ENCODE measurements at places on chromosomes 4 and X.
A peak's percentile ranks its signal among the peaks of the same experiment; 100 is the strongest.

DNA sequence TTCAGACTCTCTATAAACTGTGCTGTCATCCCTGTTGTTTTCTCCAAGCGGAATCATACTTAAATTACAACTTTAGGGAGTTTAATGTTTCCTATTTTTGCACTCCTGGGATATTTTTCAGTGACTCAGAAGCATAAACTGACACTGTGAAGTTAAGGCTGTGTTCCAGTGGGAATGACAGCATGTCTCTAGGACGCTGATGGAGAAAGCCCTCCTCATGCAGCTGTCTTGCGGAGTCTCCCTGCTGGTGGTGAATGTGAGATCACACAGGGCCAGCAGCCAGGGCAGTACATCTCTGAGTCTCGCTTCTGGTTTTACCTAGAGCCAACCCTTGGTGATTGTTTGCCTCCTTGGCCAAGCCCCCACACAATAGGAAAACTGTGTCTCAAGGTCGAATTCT is 53.3 kb downstream of the NFKB1 start:
- no peak for DNase-seq

GRCh38 chr4:175951794-175952193 is 113.8 kb upstream of the WDR17 start:
- no peak for DNase-seq

GRCh38 chr4:117434424-117434823 is 349.0 kb upstream of the TRAM1L1 start:
- no peak for DNase-seq

- DNase-seq, result no peak
These were observed 90.3 kb downstream of the JAKMIP1 start for GRCh38 chr4:6109842-6110560.

DNA sequence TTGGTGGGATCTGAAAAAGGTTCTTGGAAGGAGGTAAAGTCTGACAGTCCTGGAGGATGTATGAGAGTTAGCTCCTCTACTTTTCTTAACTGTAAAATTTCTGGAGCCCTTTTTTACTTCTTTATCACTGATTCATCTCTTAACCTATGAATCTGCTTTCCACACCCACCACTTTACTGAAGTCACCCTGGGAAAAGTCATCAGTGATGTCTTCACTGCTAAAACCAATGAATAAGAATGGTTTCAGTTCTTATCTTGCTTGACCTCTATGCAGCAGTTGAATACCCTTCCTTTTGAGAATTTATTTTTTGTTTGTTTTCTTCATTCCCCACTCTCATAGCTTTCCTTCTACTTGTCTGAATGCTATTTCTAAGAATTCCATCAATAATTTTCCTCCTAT is 80.0 kb downstream of the AREG start:
- DNase-seq, result no peak

- DNase-seq, result no peak
These were observed 10.7 kb upstream of the MPC1L start for GRCh38 chrX:40612511-40612910.

- DNase-seq, result no peak
These were observed 22.0 kb downstream of the PPEF2 start for GRCh38 chr4:75880278-75880677.

DNA sequence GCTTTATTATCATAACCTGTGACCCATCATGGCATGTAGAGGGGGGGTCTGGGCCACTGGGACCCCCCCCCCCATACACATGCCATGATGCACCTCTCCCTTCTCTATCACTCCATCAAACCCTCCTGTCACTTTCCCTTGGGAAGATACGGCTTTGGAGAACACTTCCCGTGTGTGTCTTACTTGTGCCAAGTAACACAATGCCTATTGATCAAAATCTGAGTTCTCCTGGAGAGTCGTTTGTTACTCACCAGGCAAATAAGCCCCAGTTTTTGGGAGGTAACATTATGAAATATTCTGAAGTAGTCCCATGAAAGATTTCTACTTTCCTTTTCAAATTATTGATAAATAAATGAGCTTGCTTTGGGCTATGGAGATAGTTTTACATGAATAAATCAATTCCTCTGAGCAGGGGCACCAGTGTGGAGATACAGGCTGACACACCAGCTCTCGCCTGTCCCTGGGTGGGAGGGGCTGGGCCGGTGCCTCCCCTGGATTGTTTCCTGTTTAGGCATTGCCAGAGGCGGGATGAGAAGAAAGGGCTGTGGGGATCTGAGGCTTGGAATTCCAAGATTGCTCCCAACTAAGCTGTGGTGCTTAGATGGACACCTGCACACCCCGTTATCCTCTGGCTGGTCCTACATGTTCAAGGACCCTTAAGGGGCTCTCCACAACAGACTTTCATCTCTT is 63.2 kb upstream of the WWC2 start:
- DNase-seq, result no peak

- no peak for DNase-seq
These were observed 255.1 kb upstream of the LDB2 start for GRCh38 chr4:17153572-17153971.

DNA sequence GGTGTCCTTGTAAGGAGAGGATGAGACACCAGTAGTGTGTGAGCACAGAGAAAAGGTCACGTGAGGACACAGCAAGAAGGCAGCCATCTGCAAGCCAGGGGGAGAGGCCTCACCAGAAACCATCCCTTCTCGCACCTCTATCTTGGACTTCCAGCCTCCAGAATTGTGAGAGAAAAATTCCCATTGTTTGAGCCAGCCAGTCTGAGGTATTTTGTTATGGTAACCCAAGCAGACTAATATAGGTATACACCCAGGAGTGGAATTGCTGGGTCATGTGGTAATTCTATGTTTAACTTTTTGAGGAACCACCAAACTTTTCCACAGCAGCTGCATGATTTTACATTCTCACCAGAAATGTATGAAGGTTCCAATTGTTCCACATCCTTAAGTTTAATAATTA is 25.6 kb downstream of the ZDHHC9 start:
- no peak for DNase-seq

GRCh38 chrX:10244915-10245622 is 88.3 kb downstream of the CLCN4 start:
- no peak for DNase-seq

GRCh38 chrX:42934020-42934726 is 156.2 kb upstream of the PPP1R2C start:
- peak; percentile 77 for DNase-seq

DNA sequence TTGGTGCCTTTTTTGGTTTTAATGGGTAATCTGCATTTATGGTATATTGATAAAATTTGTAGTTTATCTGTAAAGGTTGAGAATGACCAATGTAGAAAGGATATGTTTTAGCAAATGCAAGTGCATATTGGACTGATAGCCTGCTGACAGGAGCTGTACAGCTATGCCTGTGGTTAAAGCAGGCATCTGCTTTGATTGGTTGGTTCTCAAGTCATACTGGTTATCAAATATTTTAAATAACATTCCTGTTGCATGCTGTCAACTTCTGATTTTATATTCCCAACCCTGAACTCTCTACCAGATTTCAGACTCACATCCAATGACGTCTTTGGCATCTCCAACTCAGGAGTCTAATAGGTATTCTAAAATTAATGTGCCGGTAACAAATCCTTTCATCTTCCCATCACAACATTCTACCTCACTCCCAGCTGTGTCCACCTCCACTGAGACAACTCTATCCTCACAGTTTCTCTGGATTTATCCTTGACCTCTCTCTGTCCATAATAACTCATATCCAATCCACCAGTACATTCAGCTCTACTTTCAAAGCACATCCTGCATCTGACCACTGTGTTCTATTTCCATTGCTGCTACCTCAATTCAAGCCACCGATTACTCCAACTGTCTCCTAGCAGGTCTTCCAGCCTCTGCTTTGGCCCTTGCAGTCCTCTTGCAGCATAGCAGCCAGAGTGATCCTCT is 125.7 kb downstream of the CAMK2D start:
- DNase-seq, result no peak

DNA sequence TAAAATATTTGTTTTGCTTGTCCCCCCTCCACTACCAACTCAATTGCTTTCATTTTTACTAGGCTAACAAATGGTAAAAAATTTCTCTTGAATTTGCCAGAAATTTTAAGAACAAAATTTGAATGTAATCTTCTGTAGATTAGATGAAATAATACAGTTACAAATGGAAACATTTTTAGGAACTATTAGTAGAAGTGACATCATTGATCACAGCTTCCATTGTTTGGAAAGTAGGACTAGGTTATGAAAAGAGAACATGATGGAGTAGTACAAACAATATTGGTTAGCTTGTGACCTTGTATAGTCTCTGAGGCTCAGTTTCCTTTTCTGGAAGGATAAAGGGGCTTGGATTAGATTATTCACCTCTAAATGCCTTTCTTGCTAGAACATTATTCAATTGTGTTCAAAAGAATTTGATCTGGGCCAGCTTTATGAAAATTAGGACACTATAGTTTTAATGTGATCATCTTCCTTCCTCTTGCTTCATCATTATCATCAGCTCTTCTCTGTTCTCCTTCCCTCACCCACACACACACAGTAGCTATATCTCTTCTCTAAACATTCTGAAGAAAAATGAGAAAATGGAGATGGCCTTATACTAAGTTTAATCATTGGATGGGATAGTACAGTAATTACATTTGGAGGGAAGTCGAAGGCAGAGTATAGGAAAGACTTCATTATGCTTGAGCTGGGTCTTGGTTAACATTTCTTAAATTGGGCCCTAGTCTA is 9.9 kb downstream of the MTMR1 start:
- no peak for DNase-seq

GRCh38 chr4:5993876-5994811 is 24.1 kb downstream of the C4orf50 start:
- DNase-seq, result peak; percentile 35

- DNase-seq, result no peak
These were observed 36.9 kb downstream of the SULT1E1 start for GRCh38 chr4:69823048-69823447.

GRCh38 chr4:112898357-112899141 is 150.9 kb upstream of the ANK2 start:
- no peak for DNase-seq

GRCh38 chrX:133745349-133745748 is 240.0 kb downstream of the GPC3 start:
- DNase-seq, result no peak

DNA sequence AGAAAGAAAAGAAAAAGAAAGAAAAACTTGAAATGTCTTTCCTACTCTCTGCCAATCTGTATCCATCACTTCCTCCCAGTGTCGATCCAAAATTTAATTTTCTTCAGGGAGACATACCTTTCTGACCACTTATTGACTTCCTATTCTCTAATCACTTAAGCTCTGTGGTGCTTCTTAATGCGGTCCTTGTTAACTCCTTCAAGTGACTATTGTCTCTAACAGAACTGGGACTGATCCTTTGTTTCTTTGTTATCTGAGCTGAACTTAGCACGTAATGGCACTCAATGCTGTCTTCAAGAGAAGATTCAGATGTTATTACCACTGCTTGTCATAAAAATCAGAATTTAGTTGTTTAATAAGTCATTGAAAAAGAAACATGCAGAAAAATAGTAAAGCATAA is 31.2 kb downstream of the LARP7 start:
- no peak for DNase-seq

GRCh38 chr4:25180524-25181131 is 20.4 kb upstream of the SEPSECS start:
- DNase-seq, result no peak

DNA sequence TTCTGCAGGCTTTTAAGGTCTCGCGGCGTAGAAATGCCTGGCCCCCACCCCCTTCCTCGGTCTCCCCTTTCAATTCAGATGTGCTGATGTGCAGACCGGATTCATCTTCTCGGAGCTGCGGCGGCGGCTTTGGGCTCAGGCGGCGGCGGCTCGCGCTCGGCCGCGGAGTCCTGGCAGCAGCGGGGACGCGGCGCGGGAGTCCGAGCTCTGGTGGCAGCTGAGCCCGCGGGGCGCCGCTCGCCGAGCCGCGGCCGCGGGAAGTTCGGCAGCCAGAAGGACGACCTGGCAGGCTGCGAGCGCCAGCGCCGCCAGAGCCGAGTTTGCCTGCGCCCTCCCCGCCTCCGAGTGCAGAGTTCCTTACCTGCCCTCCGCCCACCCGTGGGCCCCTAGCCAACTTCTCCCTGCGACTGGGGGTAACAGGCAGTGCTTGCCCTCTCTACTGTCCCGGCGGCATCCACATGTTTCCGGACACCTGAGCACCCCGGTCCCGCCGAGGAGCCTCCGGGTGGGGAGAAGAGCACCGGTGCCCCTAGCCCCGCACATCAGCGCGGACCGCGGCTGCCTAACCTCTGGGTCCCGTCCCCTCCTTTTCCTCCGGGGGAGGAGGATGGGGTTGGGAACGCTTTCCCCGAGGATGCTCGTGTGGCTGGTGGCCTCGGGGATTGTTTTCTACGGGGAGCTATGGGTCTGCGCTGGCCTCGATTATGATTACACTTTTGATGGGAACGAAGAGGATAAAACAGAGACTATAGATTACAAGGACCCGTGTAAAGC is 448 bp downstream of the TLL1 start:
- no peak for DNase-seq

- DNase-seq, result no peak
These were observed 60.8 kb downstream of the SPCS3 start for GRCh38 chr4:176380352-176381157.
